Globus pallidus (tissue), 1 donor: ENCODE measurements at places on chromosomes 3 and 15.

- DNase-seq, result peak; percentile 96
Measured at GRCh38 chr3:194769020-194769643, 83.4 kb downstream of the FAM43A start.

GRCh38 chr3:128784232-128784631 is 58.2 kb downstream of the RAB7A start:
- peak; percentile 64 for DNase-seq

DNA sequence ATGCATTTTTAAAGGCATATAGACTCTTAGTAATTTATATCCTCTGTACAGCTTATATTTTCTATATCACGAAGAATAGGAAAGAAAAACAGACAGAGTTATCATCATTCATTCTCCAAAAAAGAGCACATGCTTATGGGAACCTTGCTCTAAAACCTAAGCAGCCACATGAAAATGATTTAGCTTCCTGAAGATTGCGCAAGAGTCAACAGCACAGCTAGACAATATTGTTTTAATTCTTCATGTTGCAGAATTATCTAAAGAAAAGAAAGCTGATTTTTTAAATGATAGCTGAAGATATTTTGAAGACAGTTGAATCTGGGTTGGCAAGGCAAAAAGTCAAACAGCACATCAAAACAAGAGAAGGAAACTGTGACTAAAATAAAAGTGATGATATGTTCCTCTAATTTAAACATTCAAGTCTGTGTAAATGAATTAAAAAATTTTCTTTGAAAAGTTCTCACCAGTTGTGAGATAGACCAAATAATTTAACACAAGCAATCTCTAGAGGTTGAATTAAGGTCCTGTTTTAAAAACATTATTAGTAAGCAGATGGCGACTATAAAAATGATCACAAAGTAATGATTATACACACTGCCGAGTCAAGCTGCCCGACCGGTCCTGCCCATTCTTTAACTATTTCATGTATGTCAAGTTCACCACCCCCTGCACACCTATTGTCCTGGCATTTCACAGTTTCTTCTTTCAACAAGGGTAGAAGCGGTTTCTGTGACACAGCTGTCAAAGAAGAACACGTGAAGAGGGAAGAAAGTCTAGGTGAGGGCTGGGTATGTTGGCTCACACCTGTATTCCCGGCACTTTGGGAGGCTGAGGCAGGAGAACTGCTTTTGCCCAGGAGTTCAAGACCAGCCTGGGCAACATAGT is 74.2 kb upstream of the BHLHE40 start:
- no peak for DNase-seq

- no peak for DNase-seq
Measured at GRCh38 chr15:45664451-45664850, 29.6 kb downstream of the SQOR start.

DNA sequence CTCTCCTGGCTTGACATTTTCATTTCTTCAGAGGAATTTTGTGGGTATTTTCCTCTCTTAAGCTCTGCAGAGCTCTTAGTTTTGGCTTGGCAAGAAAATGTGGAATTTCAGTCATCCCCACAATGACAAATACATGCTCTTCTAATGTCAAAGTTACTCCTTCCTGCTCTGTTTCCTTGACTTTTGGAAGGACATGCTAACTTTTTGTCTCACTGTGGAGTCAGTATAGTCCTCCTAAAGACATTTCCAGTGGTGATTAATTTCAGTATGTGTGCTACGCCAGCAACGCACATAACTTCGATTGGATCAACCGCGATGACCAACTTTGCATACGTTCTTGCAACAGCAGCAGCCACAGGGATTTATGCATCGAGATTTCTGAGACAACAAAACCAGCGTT is 13.3 kb downstream of the EBLN2 start:
- no peak for DNase-seq

GRCh38 chr15:70336425-70337009 is 238.8 kb upstream of the TLE3 start:
- DNase-seq, result no peak

DNA sequence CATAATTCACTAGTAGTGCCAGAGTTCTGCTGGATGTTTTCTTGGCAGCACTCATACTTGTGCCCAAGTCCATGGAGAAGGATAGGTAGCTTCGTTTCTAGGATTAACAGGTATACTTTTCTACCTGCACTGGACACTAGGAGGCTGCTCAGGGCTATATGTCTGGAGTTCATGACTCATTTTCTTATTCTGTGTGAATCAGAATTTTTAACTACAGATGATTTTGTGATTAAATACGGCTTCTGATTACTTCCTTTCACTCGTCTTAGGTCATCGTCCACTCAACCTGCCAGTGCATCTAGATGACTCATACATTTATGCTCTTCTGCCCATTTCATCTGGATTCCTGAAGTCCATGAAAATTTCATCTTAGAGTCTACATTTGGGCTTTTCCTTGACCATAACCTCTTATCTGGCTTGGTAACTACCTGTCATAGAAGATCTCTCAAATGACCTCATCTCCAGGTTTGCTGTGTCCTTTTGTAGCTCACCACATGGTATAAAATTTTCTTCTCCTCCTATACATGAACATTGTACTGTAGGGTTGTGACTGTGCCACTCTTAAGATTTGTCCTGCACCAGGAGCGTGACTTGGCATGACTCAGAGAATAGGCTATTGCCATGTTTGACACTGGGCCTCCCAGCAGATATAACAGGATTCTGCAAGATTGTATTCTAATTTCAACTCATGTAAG is 66.7 kb upstream of the GCSAM start:
- DNase-seq, result no peak

DNA sequence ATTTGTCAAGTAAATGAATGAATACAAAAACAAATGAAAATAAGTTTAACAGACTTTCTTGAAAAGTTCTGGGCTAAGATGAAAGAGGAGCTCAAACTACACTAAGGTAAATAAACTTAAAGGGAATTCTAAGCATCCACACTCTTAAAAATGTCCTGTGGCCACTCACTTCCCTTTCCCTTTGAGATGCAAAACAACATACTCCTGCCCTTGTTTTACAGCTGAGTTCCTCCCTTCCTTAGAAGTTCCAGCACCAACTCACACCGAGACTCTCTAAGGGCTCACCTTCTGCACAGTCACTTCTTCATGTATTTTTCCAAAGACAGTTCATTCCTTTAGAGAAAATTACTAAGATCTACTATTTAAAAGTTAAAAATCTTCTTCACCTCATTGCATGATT is 123.3 kb upstream of the CMC1 start:
- no peak for DNase-seq

DNA sequence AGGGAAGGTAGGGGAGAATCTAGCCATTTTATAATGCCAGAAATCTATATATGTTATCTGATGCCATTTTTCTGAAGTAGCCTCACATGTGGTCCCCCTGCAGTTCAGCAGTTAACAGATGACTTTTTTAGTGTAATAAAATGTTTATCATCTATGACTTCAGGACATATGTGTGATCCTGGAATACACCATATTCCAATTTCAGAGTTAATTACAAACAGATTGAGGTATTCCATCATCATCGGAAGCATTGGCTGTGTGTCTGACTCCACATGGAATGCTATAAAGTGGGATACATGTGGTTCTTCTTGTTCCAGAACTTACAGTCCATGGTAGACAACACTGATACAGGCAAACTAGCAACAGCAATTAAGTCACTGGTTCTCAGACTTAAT is 45.9 kb upstream of the LIMD1 start:
- DNase-seq, result no peak

- no peak for DNase-seq
Measured at GRCh38 chr15:71152542-71152941, 37.3 kb downstream of the THSD4 start.

DNA sequence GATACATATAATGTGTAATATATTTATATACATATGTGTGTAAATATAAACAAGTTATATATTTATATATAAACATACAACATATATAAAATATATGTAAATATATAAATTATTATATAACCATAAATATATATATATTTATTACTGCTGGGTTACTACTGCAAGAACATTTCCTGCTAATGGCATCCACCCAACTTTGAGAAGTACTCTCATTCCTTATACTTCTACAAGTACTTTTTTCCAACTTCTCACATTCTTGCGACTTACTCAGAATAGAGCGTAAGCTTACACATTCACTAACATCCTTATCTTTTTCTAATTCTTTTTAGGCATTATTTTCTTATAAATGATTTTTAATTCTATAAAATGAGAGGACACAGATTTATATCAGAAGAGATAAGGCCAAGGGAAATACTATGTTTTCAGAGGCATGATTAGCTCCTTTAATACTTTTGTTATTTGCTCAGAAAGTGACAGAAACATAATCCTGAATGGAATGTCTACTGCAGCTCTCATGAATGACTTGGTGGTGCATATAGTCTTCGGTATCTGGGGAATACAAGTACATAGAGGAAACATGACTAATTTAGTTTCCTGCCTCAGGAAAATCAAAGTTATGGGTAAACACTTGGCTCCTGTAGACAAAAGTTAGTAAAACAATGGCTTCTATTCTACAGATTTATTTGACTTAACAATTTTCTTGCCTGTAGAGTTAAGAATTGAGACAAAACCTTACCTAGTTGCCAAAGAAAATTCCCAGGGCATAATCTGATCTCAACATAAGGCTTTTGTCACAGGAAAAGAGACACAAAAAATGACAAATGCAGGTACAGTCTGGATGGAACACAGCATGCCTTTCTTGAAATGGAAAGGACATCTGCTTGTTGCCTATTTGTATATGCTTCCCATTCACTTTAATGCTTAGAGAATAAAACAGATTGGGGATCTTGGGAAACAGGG is 453.9 kb downstream of the SQOR start:
- DNase-seq, result no peak

- no peak for DNase-seq
Measured at GRCh38 chr3:72492240-72492639, 356.0 kb downstream of the SHQ1 start.

DNA sequence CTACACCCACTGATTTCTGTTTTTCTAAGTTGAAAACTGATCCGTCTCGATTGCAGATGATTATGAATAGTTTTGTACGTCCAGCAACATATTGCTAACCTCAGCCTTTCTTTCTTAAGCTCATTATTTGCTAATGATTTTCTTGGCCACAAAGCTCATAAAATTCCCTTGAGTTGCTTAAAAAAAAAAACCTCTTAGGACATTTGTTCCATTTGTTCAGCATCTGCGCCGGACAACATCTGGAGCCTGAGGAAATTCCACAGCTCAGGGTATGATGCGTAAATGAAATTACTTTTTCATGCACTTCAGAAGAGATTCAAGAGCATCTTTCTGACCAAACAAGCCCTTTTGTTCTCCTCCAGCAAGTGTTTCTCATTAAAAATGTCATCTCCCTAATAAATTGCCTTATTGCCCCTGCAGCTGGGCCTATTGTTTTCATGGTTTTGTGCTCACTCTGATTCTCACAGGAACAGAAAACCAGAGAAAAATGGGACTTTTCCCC is 249.1 kb upstream of the MCTP2 start:
- no peak for DNase-seq

GRCh38 chr15:58065445-58066041 is at the start of gene ALDH1A2:
ALDH1A2 (minus strand) TSS chr15:58065711; CDS start chr15:58065650, 61 bp downstream.
- DNase-seq, result no peak

DNA sequence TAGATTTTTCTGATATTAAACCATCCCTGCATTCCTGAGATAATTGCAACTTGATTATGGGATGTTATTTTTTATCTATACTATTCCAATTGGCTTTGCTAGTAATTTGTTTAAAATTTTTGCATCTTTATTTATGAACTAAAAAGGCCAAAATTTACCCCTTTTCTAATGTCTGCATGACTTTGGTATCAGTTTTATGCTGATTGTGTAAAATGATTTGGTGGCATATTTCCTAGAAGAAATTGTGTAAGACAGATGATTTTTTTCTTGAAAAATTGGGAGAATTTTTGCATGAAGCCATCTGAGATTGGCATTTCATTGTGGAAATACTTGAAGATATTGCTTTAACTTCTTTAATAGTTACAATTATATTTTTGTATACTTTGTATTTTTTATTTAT is 183.8 kb upstream of the TBL1XR1 start:
- DNase-seq, result no peak

DNA sequence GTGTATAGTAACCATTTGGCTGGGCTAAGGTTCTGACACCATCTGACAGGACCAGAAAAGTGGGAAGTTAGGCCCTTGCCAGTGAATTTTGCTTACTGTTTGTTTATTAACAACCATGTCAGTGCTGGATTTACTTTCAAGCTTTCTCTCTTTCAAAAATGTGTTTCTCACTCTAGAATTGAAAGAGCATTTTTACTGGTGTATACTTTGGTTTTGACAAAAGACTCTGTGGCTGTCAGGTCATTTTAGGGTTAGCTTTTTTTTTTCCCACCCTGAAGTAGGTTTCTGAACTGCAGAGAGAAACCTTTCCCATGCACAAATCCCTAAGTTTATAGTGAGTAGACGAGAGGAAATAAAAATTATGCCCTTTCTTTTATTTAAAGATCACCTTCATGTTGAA is 230.0 kb upstream of the TBC1D5 start:
- DNase-seq, result no peak

GRCh38 chr3:39109086-39109485 is 1.6 kb downstream of the TTC21A start:
- DNase-seq, result no peak

GRCh38 chr3:143897576-143898295 is 49.5 kb upstream of the SLC9A9 start:
- peak; percentile 31 for DNase-seq

DNA sequence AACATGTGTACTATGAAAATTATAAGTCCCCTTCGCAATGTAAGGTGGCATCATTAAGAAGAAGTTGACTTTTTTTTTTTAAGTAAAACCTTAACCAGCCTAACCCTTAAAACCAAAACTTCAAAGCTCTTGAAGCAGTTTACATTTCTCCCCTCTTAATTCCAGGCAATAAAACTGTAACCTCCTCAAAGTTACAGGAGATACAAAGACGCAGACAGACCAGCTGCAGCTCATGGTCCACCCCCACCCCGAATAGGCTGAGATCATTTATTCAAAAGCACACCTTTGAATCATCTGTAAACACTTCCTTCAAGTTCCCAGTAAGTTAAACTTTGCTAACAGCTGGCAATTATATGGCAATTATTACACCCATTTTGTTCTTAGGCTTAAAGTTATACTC is 414.5 kb downstream of the ERC2 start:
- DNase-seq, result no peak

GRCh38 chr3:160401291-160402095 is 2.0 kb downstream of the SMC4 start:
- DNase-seq, result no peak

DNA sequence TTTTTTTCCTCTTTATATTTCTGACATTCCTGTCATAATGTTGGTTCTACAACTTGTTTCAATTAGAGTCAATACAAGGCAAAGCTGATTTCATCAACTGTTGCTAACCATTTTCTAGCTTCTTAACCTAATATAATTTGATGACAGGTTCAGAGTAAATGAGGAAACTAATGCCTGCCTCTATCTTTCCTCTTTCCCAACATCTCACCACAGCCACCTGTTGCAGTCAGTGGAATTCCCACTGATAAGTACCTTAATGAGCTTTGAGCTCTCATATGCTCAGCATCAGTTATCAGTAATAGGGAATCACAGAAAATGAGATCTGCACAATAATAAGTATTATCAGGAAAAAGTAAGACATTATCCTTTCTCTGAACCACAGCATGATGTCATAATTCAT is 241.9 kb downstream of the MEIS2 start:
- DNase-seq, result no peak
